ENCODE measurements at places on chromosomes 2 and 18.

GRCh38 chr2:61993422-61994024 lies 88.0 kb downstream of the COMMD1 start:
- no peak for DNase-seq

DNA sequence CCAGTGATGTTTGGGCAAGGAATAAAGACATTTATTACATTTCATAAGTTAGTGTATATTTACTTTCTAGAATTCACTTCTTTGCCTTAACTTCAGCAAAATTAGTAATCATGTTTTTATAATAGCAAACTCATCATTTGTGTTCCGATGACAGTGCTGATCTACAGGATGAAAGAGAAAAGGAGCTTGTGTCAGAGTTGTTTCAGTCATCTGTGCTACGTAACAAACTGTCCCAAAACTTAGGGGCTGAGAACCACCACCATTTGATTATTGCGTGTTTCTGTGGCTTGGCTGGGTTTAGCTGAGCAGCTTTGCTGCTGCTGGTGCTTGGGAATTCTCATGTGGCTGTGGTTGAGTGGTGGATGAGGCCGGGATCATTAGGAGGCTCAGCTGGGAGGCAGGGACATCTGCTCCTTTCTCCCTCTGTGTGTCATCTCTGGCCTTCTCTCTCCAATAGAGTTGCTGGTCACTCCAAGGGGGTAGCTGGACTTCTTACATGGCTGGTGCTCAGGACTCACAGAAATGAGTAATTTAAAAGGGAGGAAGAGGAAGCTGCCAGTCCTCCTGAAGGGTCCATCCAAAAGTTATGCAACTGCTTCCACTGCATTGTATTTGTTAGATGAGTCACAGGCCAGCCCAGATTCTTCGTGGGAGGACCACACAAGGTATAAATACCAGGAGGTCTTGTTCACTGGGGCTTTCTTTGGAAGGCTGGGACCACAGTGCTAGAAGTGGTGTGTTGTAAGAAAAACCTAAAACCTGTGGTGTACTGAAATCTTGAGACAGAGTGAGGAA lies 43.4 kb upstream of the HAAO start:
- DNase-seq, result no peak

GRCh38 chr2:238787501-238787900 lies 60.4 kb upstream of the TWIST2 start:
- no peak for DNase-seq

DNA sequence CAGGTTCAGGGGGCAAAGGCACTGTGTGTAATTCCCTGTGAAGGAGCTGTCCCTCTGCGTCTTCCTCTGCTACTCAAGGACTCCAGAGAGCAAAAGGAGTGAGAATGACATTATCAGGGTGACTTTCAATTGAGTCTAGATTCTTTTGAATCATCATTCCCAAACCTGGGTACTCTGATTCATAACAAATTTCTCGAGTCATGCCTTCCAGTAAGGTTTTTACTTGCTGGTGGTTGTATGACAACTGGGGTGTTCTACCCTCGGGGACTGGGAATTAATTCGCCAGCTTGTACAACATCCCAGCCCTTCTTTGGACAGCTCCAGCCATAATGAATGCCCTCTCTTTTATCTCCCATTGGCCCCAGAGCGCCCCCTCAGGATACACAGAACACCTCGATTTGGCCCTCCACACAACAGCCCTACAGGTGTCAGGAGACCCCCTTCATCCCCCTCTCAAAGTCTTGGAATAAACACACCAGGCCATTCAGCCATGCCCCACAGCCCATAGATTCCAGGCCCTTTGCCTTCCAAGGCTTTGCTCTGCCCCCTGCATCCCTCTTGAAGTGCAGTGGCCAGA lies 254.5 kb downstream of the KLHL29 start:
- no peak for DNase-seq

GRCh38 chr2:32825291-32825712 lies 121.5 kb upstream of the LTBP1 start:
- DNase-seq, result no peak

- DNase-seq, result no peak
Observed at GRCh38 chr18:43161528-43161927, 46.0 kb upstream of the RIT2 start.

- no peak for DNase-seq
Observed at GRCh38 chr2:219521066-219521880, 7.0 kb downstream of the ASIC4 start.

GRCh38 chr2:36858551-36859365 lies 107.6 kb downstream of the STRN start:
- DNase-seq, result no peak

DNA sequence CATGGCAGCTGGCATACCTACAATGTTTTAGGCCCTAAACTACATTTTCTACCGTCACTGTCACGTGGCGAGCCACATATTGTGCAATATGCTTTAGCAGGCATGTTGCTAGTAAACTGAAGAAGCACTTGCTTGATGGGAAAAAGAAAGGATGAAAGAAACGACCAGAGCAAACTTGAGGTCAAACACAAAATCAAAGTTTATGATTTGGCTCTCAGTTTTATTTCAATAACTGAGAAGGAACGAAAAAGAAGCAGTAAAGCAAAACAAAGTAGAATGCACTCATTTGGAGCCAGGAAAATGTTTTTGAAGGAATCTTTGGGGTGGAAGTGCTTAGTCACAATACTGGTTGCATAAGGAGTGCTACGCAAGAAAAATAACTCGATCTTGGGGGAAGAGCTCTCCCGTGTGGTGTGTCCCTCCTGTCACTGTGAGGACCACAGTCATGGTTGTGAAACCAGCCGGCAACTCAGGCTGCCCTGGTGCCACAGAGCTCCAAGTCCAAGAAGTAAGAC lies 349.8 kb downstream of the RBM43 start:
- no peak for DNase-seq

DNA sequence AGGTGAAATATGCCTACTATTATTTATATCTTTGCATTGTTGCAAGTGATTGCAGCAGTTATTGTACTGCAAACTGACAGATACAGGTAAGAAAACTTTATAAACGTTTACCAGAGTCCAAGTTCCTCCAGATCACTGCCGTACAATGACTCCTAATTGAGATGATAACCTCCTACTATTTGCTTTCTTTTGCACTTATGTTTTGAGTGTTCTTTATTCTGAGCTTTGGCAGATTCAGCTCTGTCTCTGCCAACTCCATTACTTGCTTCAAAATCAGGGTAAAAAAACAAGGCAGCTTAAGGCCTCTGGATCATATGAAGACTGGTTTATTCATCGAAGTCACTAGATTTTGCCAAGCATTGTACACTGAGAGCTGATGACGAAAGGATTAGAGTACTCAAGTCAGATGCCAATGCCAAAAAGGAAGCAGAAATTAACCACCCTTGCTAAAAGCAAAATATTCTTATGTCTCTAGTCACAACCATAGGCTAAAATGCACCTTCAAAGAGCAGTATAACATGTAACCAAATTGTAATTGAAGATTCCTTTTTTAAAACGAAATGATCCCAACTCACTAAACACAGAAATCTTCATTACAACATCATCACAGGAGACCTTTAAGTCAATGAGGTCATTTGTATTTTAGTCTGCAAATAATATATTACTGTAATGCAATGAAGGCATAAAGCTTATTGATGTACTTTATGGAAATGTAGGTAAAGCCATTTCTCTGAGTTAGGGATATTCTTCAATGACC lies 10.5 kb upstream of the IKZF2 start:
- no peak for DNase-seq

DNA sequence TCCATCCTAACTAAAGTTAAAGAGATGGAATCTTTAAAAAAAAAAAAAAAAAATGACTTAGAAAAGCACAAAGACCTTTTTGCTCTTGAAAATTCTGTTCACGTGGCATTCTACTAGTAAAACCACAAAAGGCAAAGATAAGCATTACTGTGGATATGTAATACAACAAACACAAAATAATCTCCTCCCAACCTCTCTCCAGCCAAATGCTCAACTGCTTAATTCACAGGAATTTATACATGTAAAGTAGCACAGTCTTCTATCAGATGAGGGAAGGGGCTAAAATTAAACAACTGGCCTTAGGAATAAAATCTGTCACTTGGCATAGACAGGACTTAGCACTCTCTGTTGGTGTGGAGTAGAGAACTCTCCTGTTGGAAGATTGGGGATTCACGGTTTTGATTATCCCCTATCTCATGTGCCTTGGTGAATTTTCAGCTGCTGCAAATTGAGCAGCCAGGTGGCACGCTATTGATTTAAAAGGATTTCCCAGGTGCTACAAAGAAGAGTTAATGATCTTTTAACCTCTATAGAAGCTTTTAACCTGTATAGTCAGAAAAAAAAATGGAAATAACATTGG lies 57.4 kb downstream of the ATIC start:
- no peak for DNase-seq

- no peak for DNase-seq
Observed at GRCh38 chr2:10985260-10985659, 73.5 kb downstream of the KCNF1 start.

- no peak for DNase-seq
Observed at GRCh38 chr2:174666312-174666711, 68.7 kb upstream of the WIPF1 start.

DNA sequence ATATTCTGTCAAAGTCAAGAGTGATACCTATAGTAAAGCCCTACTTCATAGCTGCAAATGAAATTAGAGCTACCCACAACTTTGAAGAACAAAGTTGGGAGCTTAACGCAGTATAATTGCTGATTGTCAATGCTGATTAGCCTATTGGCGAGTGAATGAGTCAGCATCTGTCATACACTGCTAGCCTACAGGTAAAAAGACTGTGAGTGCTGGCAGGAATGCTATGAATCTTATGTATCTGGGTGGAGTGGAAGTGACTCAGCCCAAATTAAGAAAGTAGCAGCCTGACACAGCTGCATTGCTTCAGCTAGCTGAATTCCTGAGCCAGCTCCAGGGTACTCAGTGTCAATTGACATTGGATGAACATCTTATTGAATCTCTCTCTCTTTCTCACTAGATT lies 179.4 kb upstream of the DCC start:
- no peak for DNase-seq

- no peak for DNase-seq
Observed at GRCh38 chr2:98530114-98530513, 78.2 kb downstream of the COA5 start.

DNA sequence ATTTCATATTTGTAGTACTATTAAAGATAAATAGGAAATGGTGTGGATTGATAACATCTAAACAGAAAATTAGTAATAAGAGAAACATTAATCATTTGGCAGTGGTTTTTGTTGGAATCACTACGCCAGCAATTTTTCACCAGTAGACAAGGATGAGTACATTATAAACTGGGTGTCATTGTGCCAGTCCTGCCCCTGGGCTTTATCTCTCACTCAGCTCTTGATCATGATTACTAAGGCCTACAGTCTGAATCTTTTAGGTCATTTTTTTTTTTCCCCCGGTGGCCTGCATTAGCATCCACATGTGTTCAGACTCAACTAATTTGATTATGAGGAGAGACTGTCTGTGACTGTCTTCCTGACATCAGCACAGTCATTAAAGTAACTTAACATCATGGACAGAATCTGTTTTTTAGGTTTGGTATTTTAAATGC lies 16.2 kb downstream of the GULP1 start:
- no peak for DNase-seq

DNA sequence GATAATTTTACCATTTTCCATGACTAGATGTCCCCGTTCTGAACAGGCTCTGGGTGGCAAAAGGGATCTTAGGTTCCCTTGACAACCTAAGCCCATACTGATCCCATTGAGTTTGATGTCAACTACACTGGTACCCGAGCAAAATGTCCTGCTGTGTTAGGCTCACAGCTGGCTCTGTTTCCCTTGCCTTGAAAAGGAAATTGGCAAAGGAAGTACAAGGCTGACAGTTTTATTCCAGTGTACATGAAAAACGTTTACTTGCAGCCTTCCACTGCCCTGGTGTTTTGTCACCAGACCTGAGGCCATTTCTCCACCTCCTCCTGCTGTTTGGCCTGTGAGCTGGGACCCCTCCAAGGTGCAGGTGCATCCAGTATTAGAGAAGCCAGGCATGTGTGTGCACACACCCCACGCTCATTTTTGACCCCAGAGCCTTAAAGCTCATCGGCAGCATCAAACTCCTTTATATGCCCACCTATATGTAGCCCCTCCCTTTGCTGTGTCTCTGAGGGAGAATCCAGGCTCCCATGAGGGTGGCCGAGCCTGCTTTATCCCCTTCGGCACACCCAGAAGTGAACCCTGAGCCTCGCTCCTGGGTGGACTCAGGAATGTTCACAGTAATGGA lies 171.3 kb downstream of the NDUFA10 start:
- DNase-seq, result no peak

- no peak for DNase-seq
Observed at GRCh38 chr18:11033503-11033902, 115.9 kb downstream of the PIEZO2 start.

GRCh38 chr2:220424561-220424960 lies 797.1 kb downstream of the SLC4A3 start:
- no peak for DNase-seq

GRCh38 chr18:57523171-57523956 lies 63.1 kb downstream of the FECH start:
- no peak for DNase-seq

DNA sequence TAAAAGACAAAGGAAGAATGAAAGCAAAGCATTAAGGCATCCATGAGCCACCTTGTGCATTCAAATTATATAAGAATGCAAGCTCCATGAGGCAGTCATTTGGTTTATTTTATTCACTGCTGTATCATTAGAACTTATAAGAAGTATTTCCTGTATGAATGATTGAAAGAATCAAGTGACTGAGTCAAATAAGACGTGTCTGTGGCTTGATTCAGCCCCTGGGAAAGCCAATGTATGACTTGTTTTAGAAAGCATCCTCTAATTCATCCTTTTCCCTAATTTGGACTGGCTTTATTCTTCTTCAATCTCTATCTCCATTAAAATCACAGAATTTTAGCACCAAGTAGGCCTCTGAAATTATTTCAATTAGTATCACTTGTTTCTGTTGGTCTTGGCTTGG lies 461.1 kb downstream of the LPIN1 start:
- DNase-seq, result no peak

DNA sequence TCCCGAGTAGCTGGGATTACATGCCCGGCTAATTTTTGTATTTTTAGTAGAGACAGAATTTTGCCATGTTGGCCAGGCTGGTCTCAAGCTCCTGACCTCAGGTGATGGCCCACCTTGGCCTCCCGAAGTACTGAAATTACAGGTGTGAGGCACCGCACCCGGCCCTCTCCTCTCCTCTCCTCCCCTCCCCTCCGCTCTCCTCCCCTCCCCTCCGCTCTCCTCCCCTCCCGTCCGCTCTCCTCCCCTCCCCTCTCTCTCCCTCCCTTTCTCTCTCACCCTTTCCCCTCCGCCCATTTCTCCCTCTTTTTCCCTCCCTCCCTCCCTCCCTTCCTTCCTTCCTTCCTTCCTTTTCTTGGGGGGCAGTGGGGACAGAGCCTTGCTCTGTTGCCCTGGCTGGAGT lies 28.4 kb downstream of the CD8B start:
- DNase-seq, result no peak

- no peak for DNase-seq
Observed at GRCh38 chr2:58215429-58215828, 25.7 kb downstream of the FANCL start.

GRCh38 chr18:24846138-24846537 lies 385.7 kb downstream of the HRH4 start:
- DNase-seq, result no peak

- no peak for DNase-seq
Observed at GRCh38 chr2:13110825-13111224, 394.1 kb downstream of the TRIB2 start.

Data from activated gamma-delta T cell treated with Interleukin-2 at 50 U/mL for 16 hours (primary cell).